ENCODE measurements at places on chromosomes 13 and 19.

GRCh38 chr19:3176715-3177501 is 1.7 kb upstream of the S1PR4 start:
- peak; percentile 47 for DNase-seq

DNA sequence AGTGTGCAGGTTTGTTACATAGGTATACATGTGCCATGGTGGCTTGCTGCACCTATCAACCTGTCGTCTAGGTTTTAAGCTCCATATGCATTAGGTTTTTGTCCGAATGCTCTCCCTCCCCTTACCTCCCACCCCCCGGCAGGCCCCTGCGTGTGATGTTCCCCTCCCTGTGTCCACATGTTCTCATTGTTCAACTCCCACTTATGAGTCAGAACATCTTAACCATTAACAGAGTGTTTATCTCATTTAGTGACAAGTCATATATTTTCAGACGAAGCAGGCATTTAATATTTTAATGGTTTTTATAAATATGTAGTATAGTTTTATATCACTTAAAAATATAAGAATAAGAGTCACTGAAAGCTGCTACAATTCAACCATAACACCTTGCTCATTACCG is 780.5 kb upstream of the ARGLU1 start:
- no peak for DNase-seq

DNA sequence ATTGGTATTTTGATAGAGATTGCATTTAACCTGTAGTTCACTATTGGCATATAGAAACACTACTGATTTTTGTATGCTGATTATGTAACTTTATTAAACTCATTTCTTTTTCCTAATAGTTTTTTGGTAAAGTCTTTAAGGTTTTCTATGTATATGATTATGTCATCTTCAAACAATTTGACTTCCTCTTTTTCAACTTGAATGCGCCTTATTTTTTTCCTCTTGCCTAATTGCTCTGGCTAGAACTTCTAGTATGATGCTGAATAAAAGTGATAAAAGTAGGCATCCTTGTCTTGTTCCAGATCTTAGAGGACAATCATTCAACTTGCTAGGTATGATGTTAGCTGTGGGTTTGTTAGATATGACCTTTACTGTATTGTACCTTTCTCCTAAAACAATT is 1034.9 kb downstream of the PCDH9 start:
- DNase-seq, result no peak

DNA sequence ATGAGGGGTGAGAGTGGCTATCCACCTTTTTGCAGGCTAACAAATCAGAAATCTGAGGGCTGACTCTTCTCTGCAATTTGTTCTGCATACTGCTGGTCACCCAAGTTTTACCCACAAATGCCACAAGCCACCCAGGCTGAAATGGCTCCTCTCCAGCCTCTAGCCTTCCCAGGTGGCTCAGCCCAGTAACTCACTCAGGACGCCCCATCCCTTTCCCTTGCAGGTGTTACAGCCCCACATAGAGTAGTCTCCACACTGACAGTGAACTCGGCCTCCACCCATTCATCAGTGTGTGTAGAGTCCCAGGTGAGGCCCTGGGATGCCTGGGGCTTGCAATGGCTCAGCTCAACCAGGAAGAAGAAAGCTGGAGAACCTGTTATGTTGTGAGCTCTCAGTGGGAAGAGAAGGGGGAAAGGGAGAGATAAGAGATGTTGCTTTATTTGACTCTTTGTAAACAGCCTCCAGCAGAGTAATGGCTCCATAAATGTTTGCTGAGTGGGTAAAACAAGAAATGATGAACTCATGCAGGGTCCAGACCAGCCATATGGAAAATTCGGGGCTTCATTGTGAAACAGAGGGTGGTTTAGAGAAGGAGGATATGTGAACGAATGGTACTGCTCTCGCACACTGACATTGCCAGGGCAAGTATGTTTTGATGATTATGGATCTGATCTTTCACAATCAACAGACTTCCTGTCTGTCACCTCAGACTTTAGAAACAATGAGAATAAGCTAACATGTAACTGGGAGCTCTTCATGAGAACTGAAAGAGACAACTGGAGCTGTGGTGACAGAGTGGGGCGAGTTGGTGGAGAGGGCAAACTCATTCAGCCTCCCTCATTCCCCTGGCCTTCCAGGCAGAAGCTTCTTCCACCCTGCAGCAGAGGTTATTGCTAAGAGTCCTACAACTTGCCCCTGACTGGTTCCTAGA is 74.2 kb upstream of the RFC3 start:
- DNase-seq, result no peak

GRCh38 chr19:1101337-1101698 is 2.5 kb upstream of the GPX4 start:
- no peak for DNase-seq

- peak; percentile 38 for DNase-seq
These were observed 39.6 kb downstream of the LHFPL6 start for GRCh38 chr13:39563470-39563735.

DNA sequence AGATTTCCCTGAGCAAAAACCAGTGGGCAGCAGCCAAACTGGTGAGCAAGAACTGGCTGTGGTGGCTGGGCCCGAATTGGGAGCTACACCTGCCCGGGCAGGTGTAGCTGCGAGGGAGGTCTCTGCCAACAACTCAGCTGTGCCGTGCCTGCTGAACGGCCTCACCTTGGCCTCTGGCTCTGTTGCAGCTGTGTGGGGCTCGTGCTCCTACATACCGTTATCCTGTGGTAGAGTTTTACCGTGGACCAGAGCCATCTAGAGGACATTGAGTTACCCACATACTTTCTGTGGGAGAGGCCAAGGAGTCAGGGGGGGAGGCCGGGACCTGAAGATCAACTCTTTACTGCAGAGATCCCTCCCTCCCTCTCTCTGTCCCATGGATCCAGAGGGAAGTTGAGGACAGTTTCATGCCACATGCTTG is 113.2 kb downstream of the TM9SF2 start:
- peak; percentile 14 for DNase-seq

DNA sequence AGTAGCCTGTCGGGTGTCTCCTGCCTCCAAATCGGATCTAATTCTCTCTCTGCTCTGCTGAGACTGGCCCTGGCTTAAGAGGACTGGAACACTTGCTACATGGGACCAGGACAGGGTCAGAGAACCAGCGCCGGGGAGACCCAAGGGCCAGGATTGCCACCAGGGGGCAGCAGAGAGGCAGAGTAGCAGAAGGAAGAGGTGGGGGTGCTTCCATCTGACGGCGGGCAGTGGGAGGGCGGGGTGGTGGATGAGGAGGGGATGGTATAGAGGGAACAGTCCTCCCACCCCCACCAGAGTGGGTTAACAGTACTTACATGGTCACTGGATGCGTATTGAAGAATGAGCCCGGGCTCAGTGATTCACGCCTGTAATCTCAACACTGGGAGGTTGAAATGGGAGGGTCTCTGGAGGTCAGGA is 11.9 kb downstream of the SELENOW start:
- DNase-seq, result peak; percentile 62

GRCh38 chr19:17255150-17255621 is 9.4 kb downstream of the USHBP1 start:
- DNase-seq, result no peak

Data from fibroblast of skin of right biceps (primary cell).